ENCODE measurements at places on chromosomes 2 and 18.

DNA sequence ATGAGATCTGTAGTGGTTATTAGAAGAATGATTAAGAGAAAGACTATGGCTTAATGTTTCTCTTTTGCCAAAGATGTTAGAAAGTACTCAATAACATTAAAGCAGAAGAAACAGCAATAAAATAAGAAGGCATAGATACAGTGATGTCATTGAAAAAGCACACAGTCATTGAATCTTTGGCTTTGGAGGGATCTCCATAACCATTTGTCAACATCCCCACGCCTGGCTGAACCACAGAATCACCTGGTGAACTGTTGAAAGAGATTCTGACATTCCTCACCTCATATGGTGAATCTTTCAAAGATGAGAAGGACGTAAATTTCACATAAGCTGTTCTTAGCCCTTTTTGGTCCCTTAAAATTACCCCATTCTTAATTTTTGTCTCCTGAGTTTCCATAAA, 324.6 kb upstream of the NRP2 start:
- no peak for DNase-seq

GRCh38 chr2:78561876-78562275, 463.6 kb upstream of the REG3G start:
- no peak for DNase-seq

GRCh38 chr2:119464981-119465380, 33.3 kb downstream of the TMEM37 start:
- DNase-seq, result no peak

GRCh38 chr2:26567534-26567933, 73.6 kb downstream of the CIB4 start:
- DNase-seq, result no peak

GRCh38 chr2:72579591-72580180, 246.1 kb downstream of the EXOC6B start:
- DNase-seq, result no peak

DNA sequence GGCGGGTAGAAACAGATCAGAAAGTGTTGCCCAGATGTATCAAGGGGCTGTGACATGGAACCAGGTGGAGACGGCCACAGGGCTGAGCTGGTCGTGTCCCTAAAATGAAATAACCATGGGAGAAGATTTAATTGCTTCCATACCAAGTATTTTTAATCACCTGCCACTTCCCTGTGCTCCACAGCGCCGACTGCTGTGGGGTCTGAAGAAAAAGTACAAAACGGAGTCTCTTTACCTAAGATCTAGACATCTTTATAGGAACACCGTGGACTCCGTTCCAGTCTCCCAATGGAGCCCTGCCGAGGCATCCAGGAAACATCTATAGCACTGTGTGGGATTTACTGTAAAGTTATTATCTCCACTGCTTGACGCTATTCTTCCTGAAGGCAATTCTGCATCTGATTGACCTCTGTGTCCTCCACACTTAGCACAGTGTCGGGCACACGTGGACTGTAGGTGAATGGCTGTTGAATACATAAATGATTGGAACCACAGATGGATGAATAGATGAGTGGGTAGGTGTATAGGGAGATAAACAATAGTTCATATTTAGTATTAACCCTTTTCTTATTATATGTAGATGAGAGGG, 21.6 kb upstream of the GYPC start:
- no peak for DNase-seq

Measured in NCI-H524 treated with DMSO at 0.1 percent for 48 hours (cell line).